T-helper 2 cell (primary cell): ENCODE measurements at places on chromosomes 4 and X.

DNA sequence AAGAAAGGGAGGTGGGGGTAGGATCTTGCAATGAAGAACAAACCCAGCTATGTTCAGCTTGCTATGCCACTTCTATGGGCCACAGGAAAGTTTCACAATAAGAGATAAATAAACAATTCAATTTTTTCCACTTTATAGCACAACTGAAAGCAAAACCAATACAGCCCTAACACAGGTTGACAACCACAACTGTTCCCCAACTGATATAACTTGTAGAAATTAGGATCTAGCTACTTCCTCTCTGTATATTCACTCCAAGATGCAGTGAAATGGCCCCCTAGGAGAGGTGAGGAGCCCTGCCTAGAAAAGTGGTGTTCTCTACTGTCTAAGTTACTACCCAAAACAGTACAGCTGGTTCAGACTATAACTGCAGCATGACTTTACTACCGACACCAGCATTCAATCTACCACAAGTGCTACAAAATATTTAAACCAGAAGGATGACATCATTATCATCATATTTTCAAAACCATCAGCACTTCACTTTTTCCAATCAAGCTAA is 77.0 kb downstream of the FBXW7 start:
- DNase-seq = peak; percentile 72

GRCh38 chr4:19580095-19580494 is 671.6 kb upstream of the SLIT2 start:
- no peak for DNase-seq

DNA sequence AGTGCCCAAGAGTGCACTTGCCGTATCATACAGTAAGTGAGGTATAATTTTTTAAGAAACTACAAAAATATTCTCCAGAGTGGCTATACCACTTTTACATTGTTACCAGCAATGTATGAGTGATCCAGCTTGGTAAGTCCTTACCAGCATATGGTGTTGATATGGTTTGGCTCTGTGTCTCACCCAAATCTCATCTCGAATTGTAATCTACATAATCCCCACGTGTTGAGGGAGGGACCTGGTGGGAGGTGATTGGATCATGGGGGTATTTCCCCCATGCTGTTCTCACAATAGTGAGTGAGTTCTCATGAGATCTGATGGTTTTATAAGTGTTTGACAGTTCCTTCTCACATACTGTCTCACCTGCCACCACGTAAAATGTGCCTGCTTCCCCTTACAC is 44.8 kb downstream of the RBMX start:
- DNase-seq = no peak

DNA sequence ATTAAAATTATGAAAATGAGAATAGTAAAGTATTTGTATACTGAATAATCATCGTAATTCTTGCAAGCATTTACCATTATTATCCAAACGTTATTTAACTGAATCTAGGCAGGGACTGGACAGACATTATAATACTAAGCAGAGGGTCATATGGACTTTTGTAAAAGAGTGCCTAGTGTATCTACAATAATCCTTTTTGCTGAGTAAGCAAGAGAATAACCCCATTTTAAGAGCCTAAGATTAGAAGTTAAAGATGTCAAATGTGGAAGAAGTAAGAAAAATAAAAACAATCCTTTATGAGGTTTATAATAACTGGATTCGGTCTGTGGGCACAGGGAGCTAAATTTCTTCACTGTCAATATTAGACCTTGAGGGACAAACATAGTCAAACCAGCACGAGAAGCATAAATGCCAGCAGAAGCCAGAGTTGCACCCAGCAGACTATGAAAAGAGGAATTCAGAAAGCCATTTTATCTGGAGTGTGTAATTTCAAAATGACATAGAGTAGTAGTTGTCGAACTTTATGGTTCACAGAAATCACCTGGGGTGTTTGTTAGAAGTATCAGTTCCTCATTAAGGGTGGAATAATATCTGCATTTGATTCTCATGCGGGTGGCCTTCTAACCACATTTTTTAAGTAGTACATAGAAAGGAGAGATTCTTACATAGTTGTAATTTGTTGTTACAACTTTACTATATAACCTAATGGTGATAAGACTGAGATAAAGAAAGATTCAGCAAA is 39.7 kb upstream of the DCLK2 start:
- DNase-seq = no peak

DNA sequence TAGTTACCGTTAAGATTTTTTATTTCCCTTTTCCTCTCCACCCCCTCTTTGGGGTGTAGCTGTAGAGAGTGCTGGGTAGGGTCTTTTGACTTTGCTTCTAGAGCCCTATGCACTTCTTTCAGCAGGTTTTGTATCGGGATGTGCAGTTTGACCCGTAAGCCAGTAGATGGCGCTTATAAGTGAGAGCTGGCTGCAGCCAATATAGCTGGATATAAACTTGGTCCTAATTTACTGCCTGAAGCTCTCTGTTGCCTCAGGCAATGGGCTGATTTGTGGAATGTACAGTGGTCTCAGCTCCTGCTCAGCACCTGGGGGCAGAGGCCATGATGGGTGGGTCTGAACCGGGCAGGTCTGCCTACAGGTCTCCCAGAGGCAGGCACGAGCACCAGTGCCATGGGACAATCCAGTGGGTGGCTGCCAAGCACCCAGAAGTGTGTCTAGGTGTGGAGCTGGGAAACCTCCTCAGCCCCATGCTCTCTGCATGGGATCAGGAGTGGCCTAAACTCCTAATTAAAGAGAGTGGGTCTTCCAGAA is 146.5 kb downstream of the SPANXN1 start:
- DNase-seq = peak; percentile 0

DNA sequence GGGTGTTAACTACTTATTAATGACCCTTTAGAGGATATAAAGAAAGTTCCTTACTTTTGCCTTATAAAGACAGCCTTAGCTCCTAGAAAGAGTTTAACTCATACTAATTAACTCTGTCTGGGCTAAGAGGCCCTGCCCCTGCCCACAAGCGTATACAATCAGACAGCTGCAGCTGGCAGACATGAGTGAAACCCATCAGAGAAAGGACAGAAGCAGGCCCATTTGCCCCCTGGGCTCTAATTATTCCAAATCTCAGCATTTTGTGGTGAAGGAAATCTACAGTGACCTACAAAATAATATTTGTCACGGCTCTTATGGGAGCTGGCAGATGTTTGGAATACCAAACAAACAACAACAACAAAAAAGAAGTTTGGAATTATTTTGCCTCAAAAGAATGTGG is 71.8 kb downstream of the CHRDL1 start:
- DNase-seq = no peak

DNA sequence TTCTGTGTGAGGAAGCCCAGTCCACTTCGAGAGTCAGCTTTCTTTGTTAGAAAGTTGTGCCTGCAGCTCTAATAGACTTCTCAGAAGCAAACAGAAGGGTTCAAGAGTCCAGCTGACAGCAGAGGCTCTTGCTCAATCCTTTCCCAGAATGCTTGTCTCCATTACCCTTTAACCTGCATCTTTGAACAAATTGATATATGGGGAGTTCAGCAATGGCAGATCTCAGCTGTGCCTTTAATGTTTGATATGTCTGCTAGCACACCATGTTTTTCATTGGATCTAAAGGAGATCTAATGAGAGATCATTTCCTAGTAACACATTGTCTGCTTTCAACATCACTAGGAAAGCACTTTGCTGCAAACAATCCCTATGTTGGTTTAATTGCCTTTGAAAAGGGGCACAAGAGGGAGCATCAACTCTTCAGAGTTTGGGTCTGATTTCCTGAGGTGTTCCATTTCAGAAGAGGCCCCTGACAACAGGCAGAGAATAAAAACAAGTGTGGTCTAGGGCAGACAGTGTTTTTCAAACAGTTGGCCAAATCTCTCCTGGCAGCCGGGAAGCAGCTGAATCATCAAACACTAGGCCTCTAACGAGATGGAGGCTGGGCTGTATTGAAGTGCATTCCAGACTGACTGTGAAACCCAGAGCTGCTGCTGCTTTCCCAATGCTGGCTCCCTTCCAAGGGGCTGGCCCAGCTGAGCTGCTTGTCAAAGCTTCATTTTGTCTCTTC is 55.5 kb downstream of the LUZP4 start:
- no peak for DNase-seq

GRCh38 chr4:174429701-174430410 is 92.4 kb downstream of the HPGD start:
- no peak for DNase-seq
